Right atrium auricular region (tissue), 2 donors: ENCODE measurements at places on chromosomes 13 and 19.

- no peak for DNase-seq
Observed at GRCh38 chr19:49133621-49134454, 14.5 kb downstream of the PPFIA3 start.

GRCh38 chr13:110713981-110714796, 689 bp downstream of the ING1 start:
- peak; percentile 62 for DNase-seq

GRCh38 chr13:70894258-70894657, 786.0 kb upstream of the KLHL1 start:
- DNase-seq = no peak

GRCh38 chr19:31018936-31019335, 330.3 kb downstream of the TSHZ3 start:
- DNase-seq = no peak

GRCh38 chr13:43221611-43222010, 198.2 kb downstream of the DNAJC15 start:
- DNase-seq = no peak

DNA sequence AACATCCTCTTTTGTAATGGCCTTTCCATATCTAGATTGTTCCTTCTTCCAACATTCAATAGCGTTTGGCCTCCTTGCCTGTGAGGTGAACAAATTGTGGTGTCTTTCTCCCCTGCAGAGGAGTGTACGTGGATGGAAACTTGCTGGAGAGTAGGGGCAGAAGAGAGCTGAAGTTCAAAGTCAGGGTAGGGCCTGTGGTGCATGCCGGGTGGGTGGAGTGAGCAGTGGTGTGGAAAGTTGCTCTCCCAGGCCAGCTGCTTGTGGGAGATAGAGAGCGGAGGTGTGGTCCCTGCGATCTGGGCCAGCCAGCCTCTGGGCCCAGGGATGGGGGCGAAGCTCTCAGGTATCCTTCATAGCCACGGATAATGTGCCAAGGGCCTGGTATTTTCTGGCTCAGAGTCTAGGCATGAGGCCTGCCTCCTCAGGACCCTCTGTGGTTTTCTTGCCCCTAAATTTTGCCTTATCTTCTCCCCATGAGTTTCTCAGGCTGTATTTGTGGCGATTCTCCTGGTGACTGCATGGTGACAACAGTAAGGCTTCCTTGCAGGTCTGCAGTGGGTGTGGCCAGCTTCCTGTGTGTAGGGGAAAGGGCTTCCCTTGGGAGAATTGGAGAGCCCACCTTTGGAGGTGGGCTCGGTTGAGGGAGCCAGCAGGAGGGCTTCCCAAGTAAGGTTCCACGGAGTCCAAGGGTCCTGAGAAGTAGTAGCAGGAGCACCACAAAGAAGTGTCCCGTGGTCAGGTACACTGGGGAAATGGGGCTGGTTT, 6.7 kb downstream of the RGCC start:
- no peak for DNase-seq

DNA sequence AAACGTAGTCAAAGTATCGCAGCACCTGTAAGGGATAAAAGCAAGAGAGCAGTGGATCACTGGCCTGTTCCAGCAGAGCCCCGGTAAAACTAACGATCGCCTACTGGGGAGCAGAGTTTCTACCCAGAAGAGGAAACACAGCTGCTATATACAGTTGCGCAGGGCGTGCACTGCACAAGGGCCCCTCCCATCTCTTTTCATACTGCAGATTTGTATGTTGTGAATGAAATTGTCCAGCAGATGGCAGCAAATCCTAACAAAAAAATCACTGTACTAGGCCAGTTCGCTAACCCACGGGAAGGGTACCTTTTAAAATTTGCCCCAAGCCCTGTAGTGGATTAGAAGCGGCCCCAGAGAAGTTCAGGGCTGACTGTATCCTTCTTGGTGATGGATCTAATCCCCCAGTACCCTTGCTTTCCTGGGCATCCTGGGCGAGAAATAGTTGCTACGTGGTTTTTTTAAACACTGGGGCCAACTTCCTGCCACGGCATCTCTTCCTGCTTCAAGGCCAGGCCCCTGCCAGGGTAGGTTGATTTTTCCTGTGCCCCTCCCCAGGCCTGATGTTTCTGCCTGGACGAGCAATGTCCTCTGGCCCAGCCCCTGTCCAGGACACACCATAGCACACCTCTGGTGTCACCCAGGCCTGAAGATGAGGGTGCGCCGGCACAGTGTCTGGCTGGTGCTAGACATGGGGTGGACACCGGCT, 127.0 kb downstream of the IER2 start:
- DNase-seq = no peak

GRCh38 chr19:3453840-3454239, 26.5 kb downstream of the SMIM24 start:
- no peak for DNase-seq

DNA sequence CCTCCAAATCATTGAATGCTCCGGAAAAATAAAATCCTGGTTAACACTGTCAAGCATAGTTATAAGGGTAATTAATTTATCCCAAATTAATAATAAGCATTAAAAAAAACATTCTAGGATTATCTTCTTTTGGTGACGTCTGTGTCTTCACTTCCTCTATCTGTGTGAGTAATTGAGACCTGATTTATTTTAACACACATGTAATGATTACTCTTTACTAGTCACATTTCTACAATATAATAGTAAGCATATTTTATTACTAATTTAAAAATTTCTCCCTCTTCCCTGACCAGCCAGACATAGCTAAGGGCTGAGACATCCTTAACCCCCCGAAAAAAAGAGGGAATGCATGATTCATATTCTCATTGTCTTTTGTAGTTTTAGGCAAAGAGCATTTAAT, 2.3 kb downstream of the FNDC3A start:
- DNase-seq = no peak

DNA sequence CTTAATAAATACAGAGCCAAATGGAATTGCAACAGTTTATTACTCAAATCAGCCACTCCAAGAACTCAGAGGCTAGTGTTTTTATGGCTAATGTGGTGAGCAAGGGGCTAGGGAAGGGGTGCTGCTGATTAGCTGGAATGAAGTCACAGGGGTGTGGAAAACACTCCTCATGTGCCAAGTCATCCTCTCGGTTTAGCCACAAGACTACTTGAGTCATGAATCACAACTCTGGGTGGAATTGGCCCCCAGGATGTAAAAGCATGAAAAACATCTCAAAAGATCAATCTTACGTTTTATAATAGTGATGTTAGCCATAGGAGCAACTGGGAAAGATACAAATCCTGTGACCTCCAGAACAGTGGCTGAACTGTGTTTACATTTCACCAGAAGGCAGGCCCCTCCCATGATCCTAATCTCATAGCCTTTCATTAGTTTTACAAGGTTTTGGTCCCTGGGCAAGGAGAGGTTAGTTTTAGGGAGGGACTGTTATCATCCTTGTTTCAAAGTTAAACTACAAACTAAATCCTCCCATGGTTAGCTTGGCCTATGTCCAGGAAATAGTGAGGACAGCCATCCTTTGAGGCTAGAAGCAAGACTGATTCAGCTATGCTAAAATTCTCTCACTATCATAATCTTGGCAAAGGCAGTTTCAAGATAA, 2020.1 kb upstream of the PCDH20 start:
- no peak for DNase-seq

- no peak for DNase-seq
Observed at GRCh38 chr19:29111576-29111975, 101.4 kb downstream of the UQCRFS1 start.

GRCh38 chr19:30620354-30620753, 248.2 kb downstream of the ZNF536 start:
- no peak for DNase-seq

- DNase-seq = no peak
Observed at GRCh38 chr19:33436360-33437345, 63.1 kb downstream of the CEBPG start.

DNA sequence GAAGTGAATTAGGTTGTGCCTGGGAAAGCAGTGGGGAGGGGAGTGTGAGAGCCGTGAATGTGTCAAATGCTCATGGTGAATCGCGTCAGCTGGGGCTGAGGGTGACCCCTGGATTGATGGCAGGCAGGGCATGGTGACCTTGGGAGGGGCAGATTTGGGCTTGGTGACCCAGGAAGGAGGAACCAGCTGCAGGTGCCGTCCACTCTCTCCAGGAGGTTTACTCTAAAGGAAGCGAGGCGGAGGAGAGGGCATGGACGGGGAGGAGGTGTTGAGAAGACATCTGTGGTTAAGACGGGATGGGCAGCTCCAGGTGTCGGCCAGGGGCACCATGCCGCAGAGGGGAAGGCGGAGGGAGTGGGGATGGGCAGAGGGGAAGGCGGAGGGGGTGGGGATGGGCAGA, 28.7 kb downstream of the TMEM255B start:
- DNase-seq = no peak

- no peak for DNase-seq
Observed at GRCh38 chr13:49669735-49670309, 21.5 kb downstream of the EBPL start.

DNA sequence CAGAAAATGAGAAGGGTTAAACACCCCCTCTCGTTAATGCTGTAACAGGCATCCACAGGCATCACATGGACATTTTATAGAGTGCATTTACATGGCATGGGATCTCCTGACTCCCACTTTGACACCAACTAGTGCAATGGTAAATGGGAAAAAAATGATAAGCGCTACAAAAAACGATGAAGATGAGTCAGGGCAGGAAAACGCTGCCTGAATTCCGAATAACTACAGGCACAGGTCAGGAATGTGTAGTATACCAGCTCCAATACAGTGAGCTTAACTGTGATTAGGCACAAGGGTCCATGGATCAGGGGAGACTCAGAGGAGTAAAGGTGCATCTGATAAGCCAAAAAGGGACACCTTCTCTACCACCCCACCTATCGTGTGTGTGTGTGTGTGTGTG, 223.6 kb downstream of the FOXO1 start:
- DNase-seq = no peak

GRCh38 chr19:1469255-1470054, 9.6 kb downstream of the C19orf25 start:
- DNase-seq = no peak

- DNase-seq = peak; percentile 69
Observed at GRCh38 chr13:97319113-97319720, 97.1 kb downstream of the MBNL2 start.

DNA sequence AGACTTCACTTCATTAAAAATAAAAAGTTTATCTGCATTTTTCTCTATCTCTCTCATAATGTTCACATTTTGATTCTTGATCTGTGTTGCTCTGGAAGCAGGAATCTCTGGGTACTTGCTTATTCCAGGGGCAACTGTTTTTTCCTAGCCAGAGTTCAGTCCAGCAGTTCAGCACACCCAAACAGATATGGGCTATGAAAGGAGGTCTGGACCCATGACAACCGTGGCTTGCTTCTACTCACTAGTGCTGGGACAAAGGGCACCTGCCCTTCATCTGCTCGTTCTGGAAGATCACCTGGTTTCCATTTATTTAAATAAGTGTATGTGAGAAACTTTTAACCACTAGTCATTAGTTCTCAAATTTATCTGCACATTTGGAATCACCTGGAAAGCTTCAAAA, 36.0 kb downstream of the POLR1D start:
- DNase-seq = no peak

- no peak for DNase-seq
Observed at GRCh38 chr19:19500975-19501644, 14.2 kb downstream of the TSSK6 start.

- no peak for DNase-seq
Observed at GRCh38 chr19:18002347-18002850, 5.6 kb upstream of the ARRDC2 start.

DNA sequence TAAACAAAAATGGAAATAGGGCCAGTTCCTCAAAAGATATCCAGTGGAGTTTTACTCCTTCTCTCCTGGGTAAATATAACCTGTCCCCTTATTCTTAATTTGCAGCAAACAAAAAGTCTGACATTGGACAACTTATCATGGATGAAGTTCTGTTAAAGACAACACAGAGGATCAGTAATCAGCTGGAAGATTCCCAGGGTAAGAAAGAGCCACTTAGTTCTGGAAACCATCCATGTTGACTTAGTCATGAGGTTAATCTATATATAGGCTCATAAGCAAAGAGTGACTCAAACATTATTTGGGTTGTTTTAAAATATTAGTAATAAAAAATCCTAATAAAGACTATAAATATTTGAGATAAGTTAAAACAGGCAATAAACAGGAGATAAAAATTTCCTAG, 40.5 kb upstream of the EBPL start:
- DNase-seq = no peak

DNA sequence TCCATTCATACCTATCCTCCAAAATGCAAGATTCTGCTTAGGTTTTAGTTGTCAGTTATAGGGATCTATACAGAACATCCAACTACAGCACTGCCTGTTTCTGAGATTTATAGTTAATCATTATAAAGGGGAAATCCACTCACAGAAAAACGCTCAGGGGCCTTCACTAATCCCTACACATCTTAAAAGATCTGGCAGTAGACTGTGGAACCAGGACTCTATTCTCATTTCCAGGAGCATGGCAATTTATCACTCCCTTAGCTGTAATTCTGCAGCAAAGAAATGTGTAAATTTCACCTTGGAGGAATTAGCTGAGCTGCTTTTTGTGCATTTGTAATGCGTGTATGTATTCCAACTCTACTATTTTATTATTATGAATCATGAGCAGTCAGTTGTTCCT, 1128.1 kb upstream of the PRR20A start:
- no peak for DNase-seq

GRCh38 chr19:3324405-3324856, 42.0 kb upstream of the NFIC start:
- DNase-seq = no peak

DNA sequence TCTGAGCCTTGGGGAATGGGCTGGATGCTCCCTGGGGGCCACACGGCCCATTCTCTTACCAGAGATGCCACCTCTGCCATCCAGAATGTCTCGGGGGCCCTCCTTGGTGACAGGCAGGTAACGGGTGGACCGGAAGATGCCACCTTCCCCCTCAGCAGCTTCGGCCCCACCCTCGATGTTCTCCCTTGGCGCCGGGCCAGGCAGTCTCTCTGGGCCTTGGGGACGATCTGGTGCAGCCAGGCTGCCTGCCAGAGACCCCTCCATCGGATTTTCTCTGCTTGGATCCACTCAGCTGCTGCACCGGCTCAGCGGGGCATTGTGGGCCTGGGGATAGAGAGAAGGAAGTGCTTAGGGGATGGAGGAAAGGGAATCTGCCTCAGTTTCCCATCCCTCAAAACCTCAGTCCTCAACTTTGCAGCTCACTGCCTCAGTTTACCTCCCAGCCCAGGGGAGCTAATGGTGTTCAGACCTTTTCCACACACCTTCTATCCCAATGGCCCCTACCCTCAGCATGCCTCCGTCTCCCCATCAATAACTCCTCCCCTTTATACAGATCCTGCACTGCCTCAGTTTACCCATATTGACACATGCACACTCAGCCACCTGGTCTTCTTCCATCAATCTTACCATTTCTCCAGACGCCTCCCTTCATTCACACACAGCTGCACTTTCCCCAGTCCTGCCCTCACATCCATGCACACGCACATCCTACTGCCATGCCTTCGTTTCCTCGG, 1.5 kb downstream of the WIZ start:
- DNase-seq = no peak

DNA sequence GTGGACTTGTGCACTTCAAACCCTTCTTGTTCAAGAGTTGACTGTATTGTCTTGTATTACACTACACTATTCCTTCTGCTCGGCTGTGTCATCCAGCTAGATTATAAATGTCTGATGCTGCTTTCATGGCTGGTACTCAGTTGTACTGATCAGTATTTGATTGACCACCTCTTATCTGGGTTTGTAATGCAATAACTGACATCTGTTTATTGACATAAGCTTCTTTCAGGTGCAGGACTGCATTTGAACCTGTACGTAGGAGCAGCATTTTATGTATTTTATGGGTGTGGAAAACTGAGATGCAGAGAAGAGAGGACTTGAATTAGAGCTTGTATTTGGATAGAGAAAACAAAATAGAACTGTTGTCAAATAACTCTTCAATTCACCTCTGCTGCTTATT, 309.2 kb downstream of the FGF9 start:
- DNase-seq = no peak

- DNase-seq = no peak
Observed at GRCh38 chr13:40333226-40333625, 333.2 kb downstream of the FOXO1 start.
